ENCODE measurements at places on chromosomes 1 and 21. TPM values are rescaled to one million over a fixed set of nuclear protein-coding genes. Genes with fewer than 3 reads are reported as not detected.

The XKR8 gene
- 3.9 TPM for total RNA-seq

DNA sequence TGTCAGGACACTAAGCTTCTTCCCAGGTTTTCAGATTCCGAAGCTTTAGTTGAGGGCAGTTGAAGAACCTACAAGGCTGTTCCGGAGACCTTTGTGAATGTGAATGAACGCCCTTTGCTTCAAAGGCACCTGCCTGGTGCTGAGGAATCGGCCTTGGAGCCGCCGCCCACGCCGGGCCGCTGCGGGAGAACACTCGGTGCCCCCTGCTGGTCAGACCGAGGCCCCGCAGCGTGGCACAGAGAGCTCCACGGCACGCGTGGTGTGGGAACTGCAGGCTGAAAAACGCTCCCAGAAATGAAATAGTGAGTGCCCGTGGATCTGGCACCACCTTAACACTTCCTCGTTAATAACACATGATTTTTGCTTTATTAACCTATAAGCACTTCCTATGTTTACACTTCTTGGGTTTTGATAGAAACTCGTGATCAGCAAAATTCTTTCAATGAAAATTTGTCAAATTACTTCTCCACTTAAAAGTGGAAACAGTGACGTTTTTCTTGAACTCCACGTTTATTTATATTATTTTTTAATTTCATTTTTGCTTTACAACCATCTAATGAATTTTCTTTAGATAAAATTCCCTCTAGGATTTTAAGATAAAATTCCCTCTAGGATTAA is 460.6 kb downstream of the DSCAM start:
- DNase-seq: peak; percentile 18

GRCh38 chr1:49630156-49630555 is 393.6 kb downstream of the AGBL4 start:
- no peak for DNase-seq

- peak; percentile 65 for DNase-seq
Observed at GRCh38 chr21:37550618-37551330, 184.2 kb downstream of the DYRK1A start.

DNA sequence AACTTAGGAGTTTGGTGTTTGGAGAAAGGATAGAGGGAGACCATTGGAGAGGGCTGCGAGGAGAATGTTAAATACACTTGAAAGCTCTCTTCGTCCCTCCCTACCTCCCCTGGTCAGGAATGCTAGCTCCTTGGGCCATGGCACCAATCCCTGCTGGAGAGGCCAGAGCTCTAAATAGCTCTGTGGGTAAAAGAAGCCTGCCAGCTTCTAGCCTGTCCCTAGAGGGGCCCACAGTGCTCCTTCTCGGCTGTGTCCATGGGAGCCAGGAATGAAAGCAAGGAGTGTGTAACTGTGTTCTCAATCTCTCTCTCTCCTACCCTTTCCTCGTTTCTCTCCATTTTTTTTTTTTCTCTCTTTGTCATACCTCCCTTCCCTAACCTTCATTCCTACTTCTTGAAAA is at the start of gene CCDC190:
Gene CCDC190 (minus strand): TSS at position 75 of the 400 bp plus-strand sequence. CDS start 1,529 bp downstream, outside the sequence.
- peak; percentile 68 for DNase-seq
